ENCODE measurements at places on chromosomes 4 and X.

- no peak for DNase-seq
These were observed 72.1 kb downstream of the BEND4 start for GRCh38 chr4:42080306-42080705.

GRCh38 chr4:73309211-73309610 lies 50.6 kb upstream of the ANKRD17 start:
- DNase-seq, result no peak

- no peak for DNase-seq
These were observed 156.6 kb downstream of the CAMK2D start for GRCh38 chr4:113604955-113605354.

- DNase-seq, result no peak
These were observed 1.9 kb downstream of the PPARGC1A start for GRCh38 chr4:23887989-23888388.

GRCh38 chr4:3039706-3040366 lies 34.5 kb downstream of the HTT-AS start:
- no peak for DNase-seq

DNA sequence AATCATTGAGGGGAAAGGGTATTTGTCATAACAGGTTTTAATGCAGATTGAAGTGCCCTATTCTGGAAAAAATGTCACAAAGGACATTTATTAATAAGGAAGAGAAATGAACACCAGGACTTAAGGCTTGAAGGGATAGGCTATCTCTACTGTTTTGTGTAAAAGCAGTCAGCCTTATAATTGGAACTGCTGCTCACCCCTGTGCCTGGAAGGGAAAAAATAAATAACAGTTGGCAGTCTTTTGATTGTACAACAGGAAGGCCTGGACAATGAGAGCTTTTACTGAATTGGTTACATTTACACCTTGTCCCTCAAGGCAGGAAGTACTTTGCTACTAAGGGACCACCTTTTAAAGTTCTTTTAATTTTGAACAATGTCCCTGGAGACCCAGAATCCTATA lies 17.8 kb upstream of the MAGED4 start:
- no peak for DNase-seq

DNA sequence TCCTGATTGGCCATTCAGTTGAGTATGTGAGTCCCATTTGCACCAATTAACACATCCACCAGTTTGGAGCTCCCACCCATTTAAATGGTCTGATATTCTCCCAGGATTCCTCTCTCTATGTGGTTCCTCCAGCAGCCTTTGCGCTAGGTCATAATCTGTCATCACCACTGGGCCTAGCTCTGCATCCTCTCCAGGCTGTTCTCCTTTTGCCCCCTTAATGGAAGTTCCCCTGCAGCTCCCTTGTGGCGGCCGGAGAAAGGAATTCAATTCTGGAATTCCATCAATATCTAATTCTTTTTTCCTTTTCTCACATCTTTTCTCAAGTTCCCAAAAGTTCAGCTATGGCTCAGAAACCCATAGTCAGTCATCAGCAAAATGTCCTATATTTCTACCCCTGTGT lies 2184.4 kb upstream of the AGA start:
- no peak for DNase-seq

- peak; percentile 45 for DNase-seq
These were observed 126.3 kb downstream of the NEK1 start for GRCh38 chr4:169485791-169486742.

GRCh38 chr4:99642725-99643489 lies 14.7 kb downstream of the C4orf54 start:
- DNase-seq, result no peak

DNA sequence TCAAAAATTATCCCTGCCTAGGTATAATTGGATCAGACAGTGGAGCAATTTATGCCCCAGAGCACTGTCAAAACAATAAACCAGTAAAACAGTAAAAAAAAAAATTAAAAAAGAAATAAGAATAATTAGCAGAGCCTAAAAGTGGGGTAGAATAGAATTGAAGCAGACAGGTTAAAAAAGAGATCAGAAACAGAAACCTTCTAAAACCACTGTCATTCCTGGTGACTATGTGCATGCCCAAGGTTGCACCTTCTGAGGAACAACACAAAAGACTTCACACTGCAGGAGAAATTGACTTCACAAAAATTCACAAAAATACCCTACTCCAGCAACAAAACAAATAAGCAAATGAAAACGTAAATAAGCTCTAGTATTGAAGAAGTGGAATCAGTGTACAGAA lies 168.6 kb downstream of the SPANXA1 start:
- no peak for DNase-seq

DNA sequence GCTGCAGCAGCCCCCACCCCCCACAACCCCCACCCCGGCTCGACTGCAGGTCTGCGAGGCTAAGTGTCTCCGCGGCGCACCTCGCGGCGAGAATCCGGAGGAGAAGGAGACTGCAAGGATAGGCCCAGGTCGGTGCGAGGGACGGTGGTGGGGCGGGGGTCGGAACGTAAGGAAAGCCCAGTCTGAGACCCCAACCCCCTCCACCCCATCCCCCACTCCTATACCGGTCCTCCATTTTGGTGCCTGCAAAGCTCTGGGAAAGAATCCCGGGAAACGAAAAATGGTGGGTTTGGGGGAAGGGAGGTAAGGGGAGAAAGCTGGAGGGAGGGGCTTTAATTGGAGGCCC lies 614 bp downstream of the BEX3 start:
- DNase-seq, result no peak
